Activated naive CD4-positive, alpha-beta T cell (primary cell): ENCODE measurements at places on chromosomes 5 and 9.

DNA sequence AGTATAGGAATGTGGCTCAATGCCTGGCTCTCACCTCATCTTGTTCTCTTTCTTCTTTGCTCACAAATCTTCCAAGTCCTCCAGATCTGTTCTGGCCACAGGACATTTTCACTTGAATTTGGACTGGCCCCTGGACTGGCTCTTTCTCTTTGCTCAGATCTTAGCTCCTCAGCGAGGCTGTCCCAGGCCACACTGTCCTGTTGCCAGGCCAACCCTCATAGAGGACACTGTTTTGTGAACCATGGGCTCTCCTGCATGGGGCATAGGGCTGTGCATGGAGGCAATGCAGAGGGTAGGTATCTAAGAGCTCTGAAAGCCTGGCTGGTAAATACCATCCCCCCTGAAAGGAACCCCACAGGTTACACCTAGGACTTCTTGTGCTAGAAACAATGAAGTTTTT, 13.5 kb upstream of the SLC28A3 start:
- no peak for DNase-seq

DNA sequence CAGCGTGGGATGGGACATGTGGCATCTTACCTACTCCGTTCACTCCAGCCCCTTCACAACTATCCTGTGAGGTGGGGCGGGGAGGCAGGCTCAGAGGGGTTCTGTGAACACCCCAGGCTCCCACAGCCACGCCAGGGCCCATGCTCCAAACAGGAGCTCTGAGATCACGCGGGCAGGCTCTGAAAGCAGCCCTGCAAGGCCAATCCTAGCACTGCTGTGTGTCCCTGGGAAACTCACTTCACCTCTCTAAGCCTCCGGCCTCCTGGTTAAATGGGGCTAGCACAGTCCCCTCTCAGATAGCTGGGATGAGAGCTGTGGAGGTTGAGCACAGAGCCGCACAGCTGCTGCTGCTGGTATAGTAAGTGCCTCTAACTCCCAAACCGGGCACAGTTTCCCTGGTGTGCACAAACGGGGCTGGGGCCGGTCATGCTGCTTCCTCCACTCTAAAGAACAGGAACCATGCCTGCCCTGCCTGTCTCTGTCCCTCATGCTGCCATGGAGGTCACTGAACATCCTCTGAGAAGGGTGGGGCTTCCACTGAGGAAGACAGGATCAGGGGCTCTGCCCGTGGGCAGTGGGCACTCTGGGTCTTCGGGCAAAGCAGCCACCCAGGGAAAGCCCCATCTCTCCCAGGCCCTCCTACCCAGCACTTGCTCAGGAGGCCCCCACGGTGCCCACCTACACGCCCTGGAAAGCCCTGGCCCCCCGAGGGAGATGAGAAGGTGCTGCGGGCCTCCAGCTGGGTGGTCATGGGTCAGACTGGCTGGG, 13.0 kb upstream of the ASS1 start:
- DNase-seq, result no peak

GRCh38 chr5:64612344-64612961, 77.8 kb upstream of the SHISAL2B start:
- no peak for DNase-seq

DNA sequence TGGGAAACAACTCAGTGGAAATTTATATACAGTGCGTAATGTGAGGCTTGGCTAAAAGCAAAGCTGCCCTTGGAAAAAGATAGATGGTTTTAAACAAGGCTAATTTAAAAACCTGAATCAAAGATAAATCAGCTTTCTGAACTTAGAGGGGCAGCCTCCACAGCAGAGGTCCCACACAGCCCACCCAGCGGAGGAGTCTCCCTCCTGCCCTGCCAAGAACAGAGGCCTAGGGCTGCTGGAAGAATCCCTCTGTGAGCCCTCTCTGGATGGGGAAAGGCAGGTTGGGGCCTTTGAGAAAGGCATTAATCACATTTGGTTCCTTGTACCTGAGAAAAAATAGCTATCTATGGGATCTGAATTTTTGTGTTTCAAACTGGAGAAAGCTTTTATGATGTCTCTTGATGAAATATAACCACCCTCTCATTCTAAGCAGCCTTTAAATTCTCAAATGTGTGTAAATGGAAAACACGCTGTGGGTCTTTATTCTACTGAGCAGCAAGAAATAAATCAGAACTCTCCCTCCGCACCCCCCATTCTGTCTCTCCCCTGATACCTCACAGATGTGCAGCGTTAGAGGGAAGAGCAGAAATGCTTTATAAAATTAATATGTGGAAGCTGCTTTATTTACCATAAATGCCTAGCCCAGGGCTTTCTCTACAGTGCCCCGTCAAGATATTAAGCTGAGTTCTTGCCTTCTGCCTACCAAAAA, 329.2 kb downstream of the EFNA5 start:
- no peak for DNase-seq

GRCh38 chr9:75601280-75601679, 289.2 kb upstream of the PCSK5 start:
- no peak for DNase-seq

DNA sequence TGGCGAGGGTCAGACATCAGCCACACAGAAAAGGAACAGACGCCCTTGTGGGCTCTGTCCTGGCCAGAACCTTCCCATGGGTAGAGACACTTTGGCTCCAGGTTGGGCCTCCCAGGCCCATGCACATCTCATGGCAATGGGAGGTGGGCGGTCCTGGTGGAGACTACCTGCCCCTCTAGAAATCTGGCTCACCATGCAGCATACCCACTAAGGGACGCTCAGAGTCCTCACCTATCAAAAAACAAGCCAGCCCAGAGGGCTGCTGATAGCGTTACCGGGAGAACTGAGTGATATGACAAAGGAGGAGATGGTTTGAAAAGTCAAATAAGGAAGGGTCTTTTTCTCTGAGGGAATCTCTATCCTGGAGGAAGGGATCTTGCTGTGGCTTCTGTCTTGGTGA, 62.1 kb downstream of the C5orf15 start:
- no peak for DNase-seq

DNA sequence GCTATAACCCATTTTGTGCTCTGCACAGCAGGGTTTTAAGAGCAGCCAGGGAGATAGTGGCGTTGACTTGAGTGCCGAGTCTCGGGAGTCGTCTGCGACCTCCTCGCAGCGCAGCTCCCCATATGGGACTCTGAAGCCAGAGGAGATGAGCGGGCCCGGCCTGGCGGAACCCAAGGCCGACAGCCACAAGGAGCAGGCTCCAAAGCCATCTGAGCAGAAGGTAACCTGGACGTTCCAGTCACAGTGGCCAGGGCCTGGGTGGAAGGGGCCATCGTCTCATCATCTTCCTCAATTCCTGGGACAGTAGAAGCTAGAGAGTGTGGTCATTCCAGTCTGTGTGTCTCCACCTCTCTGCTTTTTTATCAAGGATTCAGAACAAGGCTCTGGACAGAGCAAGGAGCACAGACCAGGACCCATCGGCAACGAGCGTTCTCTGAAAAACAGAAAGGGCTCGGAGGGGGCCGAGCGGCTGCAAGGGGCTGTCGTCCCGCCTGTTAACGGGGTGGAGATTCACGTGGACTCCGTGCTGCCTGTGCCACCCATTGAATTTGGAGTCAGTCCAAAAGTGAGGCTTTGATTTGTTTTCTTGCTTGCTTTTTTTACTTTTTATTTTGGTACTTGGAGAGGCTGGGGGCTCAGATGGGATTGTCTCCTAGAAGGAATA, 20.2 kb upstream of the POMT1 start:
- no peak for DNase-seq

DNA sequence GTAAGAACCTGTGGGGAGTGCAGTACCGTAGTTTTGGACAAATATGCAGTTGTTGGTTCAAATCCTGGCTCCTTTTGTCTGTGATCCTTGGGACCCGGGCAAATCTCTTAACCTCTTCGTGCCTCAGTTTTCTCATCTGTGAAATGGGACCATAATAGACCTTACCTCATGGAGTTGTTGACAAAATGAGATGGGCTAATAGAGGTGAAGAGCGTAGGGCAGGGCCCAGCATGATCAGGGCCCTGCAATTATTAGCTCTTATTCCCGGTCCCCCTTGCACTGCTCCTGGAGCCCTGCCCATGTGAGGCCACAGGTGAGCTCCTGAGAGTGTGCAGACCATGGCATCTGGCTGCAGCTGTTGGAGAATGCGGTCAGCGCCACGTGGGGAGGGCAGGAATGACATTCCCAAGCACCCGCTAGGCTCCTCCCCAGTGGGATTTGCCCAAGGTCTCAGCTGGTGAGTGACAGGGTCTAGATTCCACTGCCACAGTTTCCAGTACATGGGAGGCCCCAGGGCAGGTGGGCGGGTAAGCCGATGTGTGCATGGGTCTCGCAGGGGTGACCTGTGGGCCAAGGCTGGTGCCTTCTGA, 41.0 kb downstream of the NEK6 start:
- no peak for DNase-seq

GRCh38 chr9:123772967-123773366, 157.0 kb downstream of the DENND1A start:
- DNase-seq, result no peak

- no peak for DNase-seq
These were observed 28.4 kb downstream of the SH3GLB2 start for GRCh38 chr9:128999581-129000206.

DNA sequence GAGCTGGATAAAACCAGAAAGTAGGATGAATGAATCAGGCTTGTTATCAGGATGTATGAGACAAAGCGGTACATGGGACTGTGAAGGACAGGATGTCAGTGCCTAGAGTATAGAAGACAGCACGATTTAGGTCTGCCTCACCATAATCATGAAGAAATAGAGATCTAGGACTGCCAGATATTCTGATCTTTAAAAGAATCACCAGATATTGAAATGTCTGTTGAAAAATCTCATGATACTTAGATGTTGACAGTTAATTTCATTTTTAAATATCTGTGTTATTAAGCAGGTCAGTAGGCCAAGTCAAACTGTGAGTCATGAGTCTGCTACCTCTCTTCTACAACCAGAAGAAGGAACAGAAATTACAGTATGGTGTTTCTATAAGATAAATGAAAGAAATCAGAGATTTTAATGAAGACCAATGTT, 65.0 kb downstream of the ST8SIA4 start:
- no peak for DNase-seq

GRCh38 chr5:76273206-76273885, 129.7 kb upstream of the IQGAP2 start:
- DNase-seq, result no peak

- DNase-seq, result no peak
These were observed 221.1 kb downstream of the ENC1 start for GRCh38 chr5:74419468-74419867.

- DNase-seq, result no peak
These were observed 316.7 kb downstream of the PLK2 start for GRCh38 chr5:58143181-58143580.

- DNase-seq, result no peak
These were observed at the start of gene CAPSL for GRCh38 chr5:35938568-35939227. Gene CAPSL (minus strand): TSS chr5:35938622. CDS start chr5:35921120, 17,502 bp downstream.

DNA sequence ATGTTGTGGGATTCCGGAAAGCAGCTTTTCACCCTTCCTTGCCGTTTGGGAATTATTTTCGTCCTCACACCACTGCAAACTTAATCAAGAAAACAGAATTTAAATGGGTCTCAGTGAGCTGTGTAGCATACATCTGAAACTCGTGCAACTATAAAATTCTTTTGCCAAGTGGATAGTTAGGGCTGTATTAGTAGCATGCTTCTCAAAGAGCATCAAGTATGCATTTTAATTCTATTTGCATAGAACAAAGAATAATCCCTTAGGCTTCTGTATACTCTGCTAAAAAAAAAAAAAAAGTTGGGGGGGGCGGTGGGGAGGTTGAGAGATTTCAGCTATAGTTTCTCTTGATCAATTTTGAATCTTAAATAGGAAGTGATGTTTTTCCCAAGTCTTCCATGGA, 11.8 kb upstream of the APBA1 start:
- DNase-seq, result no peak

DNA sequence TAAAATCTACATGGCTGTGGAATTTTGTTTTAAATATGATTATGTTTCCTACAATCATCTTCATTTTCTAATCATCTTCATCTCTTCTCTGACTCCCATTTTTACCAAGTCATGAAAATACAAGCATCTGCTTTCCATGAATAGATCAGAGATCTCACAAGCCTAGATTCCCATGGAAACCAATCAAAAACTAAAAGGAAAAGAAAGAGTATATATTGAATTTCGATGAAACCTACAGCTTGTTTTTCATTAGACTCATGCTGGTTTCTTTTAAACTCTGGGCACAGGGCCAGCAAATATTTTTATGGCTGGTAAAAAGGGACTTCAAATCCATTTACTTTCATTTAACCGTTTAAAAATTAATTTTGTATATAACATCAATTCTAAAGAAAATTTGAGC, 51.2 kb downstream of the INVS start:
- DNase-seq, result no peak

DNA sequence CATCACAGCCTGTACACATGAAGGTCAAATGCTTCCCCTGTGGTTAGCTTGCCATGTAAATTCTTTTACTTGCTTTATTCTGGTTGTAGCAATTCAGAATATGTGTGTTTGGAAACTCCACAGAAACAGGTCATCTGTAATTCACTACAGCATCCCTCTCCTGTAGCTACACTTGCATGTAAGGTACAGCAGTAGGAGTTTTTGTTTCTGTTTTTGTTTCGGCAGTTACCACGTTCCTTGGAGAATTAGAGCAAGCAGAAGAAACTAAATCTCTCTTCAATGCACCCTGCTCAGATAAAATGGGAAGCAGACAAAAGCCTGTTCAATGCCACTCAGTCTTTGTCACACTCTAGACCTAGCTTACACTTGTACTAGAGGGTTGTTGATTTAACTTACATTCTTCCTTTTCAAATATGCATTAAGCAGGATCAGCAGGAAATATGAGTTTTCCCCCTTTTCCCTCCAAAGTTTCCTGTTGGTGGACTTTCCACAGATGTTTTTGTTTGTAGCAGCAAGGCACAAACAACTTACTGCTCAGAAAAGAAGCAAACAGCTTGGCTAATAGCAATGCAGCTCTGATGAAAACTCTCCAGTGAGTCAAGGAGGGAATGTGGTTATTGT, 80.9 kb downstream of the YIPF5 start:
- no peak for DNase-seq

- no peak for DNase-seq
These were observed 83.4 kb downstream of the RAPGEF1 start for GRCh38 chr9:131656356-131657036.

- DNase-seq, result no peak
These were observed 51.3 kb downstream of the ARHGEF37 start for GRCh38 chr5:149632311-149633251.

DNA sequence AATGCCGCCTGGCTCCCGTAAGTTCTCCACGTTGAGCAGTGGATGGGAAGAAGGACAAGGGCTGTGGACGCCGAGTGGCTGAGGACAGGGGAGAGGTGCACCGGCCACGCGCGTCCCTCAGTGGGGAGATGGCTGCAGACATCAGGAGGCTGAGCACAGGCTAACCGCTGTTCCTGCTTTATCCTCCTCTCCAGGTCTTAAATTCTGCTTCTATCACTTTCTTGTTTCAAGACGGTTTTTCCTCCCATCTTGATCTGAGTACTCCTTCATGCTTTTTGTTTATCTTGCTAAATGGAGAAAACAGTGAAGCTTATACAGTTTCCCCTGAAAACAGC, 42.1 kb upstream of the SLC6A19 start:
- no peak for DNase-seq

DNA sequence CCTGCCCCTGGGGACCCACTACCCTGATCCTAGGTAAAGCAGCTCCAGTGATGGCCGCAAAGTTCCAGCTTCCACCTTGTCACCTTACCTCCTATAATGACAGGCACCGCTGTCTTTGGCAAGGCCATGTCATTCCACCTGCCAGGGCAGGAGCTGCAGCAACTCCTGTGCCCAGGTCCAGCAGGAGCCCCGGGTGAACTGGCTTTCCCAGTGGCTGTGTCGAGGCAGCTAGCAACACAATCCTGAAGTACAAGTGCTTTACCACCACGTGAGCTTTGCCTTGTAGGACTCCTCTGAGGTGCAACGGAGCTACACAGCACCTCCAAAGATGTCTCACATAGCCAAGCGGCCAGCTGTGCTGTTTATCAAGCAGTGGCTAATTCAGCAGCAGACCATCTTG, 20.7 kb upstream of the MGAT1 start:
- DNase-seq, result no peak
